NCI-H345 (cell line): ENCODE measurements at places on chromosomes 4 and X.

GRCh38 chrX:110046001-110046400 lies 43.1 kb downstream of the TMEM164 start:
- peak; percentile 87 for DNase-seq

GRCh38 chr4:167290678-167291077 lies 56.4 kb upstream of the SPOCK3 start:
- DNase-seq = peak; percentile 0

GRCh38 chr4:65839164-65839931 lies 169.1 kb upstream of the EPHA5 start:
- DNase-seq = no peak

- DNase-seq = no peak
Measured at GRCh38 chr4:184793735-184794355, 31.9 kb downstream of the ACSL1 start.

DNA sequence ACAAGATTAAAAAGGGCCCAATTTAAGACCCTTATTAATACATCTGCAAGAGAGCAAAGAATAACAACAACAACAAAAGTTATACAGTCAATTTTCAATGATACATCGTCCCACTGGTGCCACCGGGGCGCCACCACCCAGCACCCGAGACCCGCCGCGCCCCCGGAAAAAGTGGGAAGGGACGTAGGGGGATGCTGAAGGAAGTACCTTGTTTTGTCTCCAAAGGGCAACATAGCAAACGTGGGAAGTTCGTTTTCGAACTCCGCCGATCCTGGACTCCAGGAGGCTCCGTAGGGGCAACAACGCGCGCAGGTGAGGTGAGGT lies 1.7 kb downstream of the PDE5A start:
- no peak for DNase-seq

- no peak for DNase-seq
Measured at GRCh38 chr4:53500546-53500945, 90.7 kb downstream of the LNX1 start.

DNA sequence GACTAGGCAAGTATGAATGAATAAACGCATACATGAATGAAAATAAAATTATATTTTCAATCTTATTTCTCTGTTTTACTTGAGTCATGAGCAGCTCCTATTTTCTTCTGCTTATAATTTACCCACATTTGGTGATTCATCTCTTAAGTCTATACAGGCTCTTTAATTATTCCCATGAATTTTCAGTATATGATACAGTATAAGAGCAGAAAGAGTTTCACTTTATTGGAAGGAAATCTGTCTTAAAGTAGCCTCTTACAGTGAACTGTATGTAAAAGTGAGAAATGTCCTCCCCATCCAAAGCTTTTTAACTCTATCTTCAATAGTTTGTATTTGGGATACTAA lies 50.8 kb downstream of the TMEM165 start:
- no peak for DNase-seq

GRCh38 chr4:86977621-86978184 lies 42.9 kb downstream of the AFF1 start:
- peak; percentile 75 for DNase-seq

DNA sequence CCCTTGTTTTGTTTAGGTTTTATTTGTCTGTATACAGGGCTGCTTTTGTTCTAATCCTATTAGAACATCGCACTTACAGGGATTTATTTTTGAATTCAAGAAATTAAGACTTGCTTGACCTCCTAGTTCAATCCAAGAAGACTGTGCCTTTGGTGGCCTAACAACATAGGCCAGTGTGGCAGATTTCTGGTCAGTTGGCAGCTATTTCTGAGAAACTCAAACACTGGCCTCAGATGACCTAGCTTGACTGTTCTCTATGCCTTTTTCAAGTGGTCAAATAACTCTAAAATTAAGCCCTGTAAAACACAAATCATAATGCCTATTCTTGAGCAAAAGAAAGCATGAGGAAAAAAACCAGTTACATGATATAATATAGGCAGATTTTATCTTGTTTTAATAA lies 89.3 kb upstream of the GPR34 start:
- DNase-seq = no peak

DNA sequence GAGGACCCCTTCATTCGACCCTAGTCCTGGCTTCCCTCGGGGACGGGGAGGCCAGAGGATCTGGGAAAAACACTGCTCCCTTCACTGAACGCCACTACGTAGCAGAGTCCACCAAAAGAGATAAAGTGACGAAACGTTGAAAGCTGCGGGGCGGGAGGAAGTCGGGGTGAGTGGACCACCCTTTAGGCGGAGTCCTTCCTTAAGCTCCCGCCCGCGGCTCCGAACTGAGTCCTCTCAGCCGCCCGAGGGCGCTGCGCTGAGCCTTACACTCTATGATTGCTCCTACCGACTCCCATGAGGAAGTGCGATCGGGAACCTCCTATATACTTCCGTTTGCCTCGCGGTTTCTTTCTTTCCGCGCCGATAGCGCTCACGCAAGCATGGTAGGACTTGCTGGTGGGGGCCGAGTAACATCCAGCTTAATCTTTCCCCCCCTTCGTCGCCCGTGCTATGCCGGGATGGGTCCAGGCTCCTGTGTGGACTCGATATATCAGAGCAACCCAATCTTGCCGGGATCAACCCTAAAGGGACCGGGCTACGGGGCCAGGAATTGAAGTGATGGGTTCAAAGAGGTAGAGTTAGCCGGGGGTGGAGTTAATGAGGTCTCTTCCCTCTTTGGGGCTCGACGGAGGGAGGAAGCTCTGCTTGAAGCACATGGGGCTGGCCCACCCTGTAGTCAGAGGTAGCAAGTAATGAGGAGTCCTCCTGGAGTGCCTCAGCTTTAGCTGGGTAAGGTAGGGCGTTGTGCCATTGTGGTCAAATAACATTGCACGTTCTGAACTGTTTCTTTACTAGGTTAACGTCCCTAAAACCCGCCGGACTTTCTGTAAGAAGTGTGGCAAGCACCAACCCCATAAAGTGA lies at the start of gene RPL36A:
RPL36A (plus strand) TSS at position 348 of the 862 bp plus-strand sequence; CDS start at position 381, 33 bp downstream.
- DNase-seq = peak; percentile 92

DNA sequence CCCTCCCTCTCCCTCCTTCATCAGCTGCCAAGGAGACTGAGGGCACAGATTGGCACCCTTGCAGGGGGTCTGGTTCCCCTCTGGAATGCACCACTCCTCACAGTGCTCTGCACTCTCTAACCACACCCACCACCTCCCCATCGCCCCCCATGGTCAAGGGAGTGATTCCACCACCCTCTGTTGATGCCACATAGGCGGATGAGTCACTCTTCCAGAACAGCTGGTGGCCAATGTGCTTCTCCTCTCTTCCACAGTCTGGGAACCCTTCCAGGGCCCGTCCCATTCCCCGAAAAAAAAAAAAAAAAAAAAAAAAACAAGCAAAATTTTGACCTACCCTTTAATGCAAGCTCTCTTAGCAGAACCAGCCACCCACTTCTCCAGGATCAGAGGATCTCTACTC lies 341.3 kb upstream of the KLF3 start:
- DNase-seq = no peak

DNA sequence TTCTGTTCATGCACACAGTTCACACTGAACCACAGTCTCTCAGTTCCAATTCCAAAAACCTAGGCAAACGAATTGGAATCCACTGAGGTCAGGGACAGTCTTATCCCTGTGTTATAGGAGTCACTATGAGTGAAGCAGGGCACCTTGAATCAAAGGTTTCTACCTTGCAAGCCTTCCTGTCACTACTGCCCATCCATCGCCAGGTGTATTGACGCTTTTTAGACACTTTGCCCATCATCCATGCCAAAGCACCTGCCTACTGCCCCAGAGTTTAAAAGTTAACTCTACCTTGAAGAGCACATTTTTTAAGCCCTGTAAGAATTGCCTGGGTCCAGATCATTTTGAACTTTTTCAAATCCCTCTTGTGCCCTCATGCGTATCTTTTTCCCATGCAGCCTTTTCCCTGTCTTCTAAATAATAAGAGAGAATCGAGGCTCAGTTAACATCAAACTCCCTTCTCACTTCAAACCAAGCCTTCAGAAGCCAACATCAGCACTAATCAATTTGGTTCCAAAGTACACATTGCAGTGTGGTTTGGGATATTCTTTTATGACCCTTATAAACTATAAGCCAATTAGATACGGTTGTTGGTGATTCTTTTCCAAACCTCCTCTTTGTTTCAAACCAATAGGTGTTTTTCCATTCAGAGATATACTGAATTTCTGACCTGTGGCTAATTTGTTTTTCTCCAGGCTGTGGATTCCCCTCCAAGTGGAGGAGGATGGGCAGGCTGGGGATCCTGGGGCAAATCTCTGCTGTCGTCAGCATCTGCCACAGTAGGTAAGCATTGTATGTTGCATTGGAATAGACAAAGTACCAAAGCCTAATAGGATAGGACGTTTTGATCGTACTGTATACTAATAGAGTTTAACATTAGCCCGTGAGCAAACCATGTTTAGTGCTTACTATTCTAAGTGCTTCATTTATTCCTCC lies 23.7 kb downstream of the FAM114A1 start:
- no peak for DNase-seq

- no peak for DNase-seq
Measured at GRCh38 chr4:128782076-128782715, 27.3 kb upstream of the JADE1 start.

- DNase-seq = no peak
Measured at GRCh38 chrX:155434906-155435743, 23.3 kb downstream of the F8A3 start.

GRCh38 chr4:181264893-181265292 lies 978.3 kb upstream of the TENM3 start:
- no peak for DNase-seq

DNA sequence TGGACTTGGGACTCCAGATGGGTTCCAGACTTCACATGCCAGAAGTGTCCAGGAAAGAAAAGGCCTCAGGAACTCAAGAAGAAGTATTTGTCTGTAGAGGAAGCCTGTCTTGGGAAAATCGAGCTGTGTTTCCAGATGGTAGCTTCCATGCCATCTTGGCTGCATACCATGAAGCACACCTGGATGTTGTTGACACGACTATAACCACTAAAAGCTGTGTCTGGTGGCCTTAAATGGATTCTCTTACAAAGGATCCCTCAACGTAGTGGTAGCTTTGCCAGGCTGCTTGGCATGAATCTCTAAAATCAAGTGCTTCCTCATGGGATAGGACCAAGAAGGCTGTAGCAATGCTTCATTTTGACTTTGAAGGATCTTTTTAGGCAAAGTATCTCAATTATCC lies 313.4 kb upstream of the BOD1L1 start:
- DNase-seq = no peak

DNA sequence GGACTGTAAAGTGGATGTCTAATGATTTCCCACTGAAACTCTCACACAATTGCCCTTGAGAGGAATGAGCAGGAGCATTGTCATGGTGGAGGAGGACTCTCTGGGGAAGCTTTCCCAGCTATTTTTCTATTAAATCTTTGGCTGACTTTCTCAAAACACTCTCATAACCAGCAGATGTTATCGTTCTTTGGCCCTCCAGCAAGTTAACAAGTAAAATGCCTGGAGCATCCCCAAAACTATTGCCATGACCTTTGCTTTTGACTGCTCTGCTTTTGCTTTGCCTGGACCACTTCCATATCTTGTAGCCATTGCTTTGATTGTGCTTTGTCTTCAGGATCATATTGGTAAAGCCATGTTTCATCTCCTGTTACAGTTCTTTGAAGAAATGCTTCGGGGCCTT lies 120.2 kb upstream of the PDE5A start:
- no peak for DNase-seq

- peak; percentile 29 for DNase-seq
Measured at GRCh38 chr4:82797405-82798111, 1.0 kb downstream of the SCD5 start.

DNA sequence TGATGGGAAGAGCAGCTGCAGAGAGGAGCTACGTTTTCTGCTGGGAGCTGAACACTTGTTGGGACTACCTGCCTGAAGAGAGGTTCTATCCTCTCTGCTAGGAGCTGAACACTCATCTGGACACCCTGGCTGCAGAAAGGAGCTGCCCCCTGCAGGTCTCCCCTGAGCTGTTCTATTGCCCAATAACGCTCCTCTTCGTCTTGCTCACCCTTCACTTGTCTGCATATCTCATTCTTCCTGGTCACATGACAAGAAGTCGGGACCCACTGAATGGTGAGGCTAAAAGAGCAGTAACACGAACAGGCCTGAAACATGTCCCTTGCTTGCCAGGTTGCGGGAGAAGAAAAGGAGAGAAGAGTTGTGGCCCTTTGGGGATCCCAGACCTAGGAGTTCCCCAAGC lies 27.8 kb downstream of the NAA11 start:
- DNase-seq = no peak

- DNase-seq = no peak
Measured at GRCh38 chrX:130426531-130426930, 24.7 kb downstream of the RBMX2 start.

DNA sequence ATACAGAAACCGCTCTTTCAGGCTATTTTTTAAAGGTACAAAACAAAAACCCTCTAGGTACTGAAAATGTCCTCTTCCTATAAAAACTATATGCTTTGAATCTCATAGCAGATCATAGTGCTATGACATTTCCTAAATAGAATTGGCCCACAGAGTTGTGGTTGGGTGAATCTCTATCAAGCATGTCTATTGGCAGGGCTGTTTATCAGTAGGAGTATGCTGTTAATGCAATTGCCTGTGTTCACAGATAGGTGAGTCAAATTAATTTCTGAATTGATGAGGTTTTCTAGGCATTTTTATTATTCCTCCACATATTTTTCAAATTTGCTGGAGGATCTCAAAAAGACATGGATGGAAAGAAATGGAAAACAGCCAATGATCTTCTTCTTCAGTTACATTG lies 73.9 kb downstream of the QRFPR start:
- DNase-seq = no peak

GRCh38 chr4:7043284-7044136 lies at the start of gene TADA2B:
Gene TADA2B (plus strand): TSS chr4:7043372. CDS start chr4:7043580, 208 bp downstream.
- peak; percentile 34 for DNase-seq

DNA sequence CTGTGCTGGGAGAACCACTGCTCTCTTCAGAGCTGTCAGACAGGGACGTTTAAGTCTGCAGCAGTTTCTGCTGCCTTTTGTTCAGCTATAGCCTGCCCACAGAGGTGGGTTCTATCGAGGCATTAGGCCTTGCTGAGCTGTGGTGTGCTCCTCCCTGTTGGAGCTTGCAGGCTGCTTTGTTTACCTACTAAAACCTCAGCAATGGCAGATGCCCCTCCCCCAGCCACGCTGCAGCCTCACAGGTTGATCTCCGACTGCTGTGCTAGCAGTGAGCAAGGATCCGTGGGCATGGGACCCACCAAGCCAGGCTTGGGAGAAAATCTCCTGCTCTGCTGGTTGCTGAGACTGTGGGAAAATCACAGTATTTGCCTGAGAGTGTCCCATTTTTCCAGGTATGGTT lies 133.8 kb upstream of the UBQLN2 start:
- DNase-seq = no peak

GRCh38 chr4:67020438-67020797 lies 524.9 kb downstream of the CENPC start:
- no peak for DNase-seq

- DNase-seq = no peak
Measured at GRCh38 chr4:80465238-80465637, 129.7 kb downstream of the CFAP299 start.

DNA sequence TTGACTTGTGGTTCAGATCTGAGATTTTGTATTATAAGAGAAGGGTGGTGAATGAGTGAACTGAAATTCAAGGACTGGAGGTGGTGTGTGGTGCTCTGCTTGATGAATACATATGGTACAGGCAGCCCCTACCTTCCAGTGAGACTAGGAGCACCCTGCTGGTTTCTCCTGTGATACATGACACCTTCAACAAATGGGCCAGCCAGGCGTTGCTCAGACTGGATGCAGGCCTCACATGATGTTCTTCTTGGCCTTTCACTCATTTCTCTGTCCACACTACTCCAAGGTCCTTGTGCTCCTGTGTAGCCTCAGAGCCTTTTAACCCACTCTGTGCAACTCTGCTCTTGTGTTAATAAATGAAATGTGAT lies 67.2 kb downstream of the FNIP2 start:
- no peak for DNase-seq
